ENCODE measurements at places on chromosomes 11 and 22.

DNA sequence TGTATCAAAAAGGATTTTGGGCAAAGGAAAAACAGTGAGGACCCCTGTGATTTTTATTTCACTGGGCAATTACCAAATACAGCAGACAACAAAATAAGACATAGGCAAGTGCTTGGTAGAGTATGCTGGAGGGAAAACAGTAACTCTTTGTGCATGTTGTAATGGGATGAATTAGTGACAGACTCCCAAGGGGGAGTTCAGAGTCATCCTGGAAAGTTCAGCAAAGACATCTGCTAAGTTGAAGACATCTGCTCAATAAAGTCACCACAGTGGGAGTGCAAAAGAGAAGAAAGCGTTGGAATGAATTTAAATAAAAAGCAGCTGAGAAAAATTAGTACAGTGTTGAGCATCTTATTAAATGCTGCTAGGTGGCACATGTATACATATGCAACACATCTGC lies 378.8 kb upstream of the ISX start:
- DNase-seq, result no peak

GRCh38 chr11:44324749-44325525 lies 15.0 kb upstream of the ALX4 start:
- DNase-seq, result no peak

- DNase-seq, result no peak
Observed at GRCh38 chr11:101435408-101435973, 148.3 kb downstream of the TRPC6 start.

DNA sequence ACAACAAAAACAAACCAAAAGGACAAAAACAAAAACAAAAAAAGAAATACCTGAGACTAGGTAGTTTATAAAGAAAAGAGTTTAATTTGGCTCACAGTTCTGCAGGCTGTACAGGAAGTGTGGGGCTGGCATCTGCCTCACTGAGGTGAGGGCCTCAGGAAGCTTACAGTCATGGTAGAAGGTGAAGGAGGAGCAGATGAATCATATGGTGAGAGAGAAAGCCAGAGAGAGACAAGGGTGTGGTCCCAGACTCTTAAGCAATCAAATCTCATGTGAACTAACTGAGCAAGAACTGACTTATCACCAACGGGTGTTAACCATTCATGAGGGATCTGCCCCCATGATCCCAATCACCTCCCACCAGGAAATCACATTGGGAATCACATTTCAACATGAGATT lies 58.8 kb upstream of the ZBED5 start:
- DNase-seq, result no peak

DNA sequence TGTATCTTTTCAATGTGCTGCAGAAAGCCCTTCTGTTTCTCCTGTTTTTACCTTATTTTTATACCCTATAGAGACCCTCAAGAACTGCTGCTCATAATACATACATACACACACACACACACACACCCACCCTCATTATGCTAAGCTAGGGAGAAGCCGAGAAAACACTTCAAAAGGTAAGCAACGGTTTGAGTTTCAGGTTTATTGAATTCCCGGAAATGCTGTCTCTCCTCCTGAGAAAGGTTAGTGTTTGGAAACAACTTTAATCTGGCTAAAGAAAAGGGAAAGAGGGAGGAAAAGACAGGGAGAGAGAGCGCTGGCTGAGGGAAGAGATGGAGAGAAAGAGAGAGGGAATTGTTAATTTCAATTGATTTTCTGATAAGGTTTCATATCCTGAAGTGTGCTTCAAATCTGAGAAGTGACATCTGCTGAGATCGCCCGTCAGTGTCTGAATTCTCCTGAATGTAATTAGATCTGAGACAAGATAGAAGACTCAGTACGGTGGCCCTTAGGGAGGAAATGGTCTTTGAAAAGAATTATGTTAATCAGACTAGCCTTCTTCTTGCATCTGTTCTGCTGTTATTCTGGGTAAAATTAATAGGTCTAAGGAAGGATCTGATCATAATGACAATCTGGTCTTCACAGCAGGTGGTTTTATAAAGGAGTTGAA lies 169.1 kb downstream of the NXPE2 start:
- DNase-seq, result no peak

- no peak for DNase-seq
Observed at GRCh38 chr11:114401311-114401710, 845 bp downstream of the RBM7 start.

GRCh38 chr11:8224161-8224591 lies 39.5 kb downstream of the LMO1 start:
- no peak for DNase-seq

DNA sequence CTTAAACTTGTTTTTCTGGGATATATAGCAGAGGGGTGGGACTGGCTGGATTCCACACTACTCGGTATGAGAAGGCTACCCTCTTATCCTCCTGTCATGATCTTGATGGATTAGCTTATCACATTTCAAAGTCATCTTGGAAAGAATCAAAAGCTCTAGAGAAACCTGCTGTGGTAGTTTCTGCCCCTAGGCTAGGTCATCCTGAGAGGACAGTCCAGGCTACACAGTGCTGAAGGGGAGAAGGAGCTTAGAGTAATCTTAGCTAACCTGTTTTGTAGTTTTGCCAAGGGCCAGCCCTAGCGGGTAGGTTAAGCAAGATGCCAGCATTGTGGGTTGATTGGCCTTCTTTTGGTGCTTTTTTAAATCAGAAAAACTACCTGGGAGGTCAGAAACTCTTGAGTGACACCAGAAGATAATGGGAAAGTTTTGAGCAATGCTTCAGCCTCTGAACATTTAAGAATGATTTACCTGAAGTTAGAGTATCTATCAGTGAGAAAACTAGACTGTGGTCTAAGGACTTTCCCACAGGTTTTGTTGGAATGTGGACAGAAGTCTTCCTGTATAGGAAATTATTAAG lies 21.3 kb downstream of the PIWIL4 start:
- no peak for DNase-seq

DNA sequence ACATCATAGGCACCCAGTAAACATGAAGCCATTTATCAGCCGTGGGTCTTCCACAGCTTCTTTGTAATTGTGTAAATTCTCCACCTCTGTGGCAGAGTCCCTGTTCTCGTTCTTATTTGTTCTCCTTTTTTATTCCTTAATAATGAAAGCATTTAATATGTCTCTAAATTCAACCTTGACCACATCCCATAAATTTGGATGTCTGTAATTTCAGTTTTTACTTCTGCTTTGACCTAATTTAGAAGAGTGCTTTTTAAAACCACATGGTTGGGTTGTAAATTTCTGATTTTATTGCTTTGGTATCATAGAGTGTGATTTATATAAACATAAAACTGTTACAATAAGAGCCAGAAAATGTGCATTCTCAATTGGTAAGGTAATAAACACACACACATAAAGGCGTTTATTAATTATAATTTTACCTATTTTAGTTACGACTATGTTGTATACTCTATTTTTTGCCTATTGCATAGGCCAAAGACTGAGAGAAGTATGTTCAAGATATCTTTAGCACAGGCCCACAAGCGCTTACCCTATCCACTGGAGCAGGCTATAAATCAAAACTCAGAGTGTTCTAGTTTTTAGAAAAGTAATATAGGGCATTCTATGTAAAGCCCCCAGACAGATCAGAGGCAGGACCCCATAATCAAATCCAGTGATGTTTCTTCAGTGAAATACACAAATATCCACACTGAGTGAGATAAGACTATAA lies 58.0 kb upstream of the CCND1 start:
- no peak for DNase-seq

DNA sequence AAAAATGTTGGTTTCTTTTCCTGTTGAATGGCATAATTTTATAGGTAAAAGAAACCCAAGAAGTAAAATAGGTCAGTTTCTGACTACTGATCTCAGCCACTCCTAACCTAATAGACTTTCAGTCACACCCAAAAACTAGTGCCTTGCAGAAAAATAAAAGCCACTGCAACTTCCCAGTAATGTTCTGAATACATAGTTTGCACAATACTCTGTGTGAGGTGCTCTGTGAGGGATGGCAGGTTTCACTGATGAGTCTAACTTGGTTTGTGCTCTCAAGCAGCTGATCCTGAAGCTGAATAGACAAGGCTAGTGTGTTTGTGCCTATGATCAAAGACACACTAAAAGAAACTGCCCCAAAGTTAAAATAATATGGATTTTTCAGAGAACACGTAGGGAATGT lies 758.3 kb downstream of the NELL1 start:
- DNase-seq, result no peak

DNA sequence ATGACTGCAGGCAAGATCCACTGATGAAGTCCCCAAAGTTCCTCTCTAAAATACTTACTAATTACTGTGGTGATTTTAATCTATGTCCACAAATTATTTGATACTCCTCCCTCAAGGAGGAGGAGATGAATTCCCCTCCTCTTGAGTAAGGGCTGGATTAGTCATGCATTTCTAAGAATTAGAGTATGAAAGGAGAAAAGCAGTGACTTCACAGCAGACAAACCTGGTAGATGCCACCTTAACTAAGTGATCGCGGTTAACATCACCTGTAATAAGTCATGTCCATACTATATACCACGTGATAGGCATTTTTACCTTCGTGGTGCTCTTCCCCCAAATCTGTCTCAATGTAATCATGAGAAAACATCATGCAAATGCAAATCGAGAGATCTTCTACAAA lies 52.0 kb upstream of the TSPAN18 start:
- DNase-seq, result no peak

DNA sequence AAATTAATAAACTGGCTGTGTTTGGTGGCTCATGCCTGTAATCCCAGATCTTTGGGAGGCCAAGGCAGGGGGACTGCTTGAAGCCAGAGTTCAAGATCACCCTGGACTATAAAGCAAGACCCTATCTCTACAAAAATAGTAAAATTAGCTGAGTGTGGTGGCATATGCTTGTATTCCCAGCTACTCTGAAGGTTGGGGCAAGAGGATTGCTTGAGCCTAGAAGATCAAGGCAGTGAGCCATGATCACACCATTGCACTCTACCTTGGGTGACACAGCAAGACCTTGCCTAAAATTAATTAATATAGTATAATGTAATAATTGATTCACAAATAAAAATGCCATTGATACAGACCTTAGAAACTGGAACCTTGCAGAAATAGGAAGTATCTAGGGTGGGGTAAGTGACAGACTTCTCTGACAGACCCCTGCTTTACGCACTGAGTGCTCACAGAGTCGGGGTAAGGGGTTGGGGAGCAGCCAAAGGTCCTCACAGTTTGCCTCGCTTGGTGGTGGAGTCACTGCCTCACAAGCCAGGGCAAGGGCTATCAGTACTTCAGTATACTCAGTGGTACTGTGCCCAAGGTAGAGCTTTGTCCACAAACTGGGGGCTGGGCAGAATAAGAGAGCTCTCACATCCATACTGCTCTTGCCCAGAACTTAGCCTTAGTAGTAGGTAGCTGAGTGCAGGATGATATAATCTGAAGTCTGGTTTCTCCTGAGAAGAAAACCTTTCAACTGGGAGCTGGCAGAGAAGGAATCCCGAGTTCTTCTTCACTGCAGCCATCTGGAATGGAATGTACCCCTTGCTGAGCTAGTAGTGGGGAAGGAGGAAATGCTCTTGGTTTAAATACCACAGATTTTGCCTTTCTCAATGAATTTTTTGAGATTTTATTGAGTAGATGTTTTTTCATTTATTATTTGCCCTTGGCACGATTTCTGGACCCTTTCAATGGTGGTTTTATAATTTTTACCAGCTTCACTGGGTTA lies 65.5 kb downstream of the EMSY start:
- peak; percentile 33 for DNase-seq

GRCh38 chr11:115652496-115652895 lies 148.3 kb upstream of the CADM1 start:
- DNase-seq, result no peak

DNA sequence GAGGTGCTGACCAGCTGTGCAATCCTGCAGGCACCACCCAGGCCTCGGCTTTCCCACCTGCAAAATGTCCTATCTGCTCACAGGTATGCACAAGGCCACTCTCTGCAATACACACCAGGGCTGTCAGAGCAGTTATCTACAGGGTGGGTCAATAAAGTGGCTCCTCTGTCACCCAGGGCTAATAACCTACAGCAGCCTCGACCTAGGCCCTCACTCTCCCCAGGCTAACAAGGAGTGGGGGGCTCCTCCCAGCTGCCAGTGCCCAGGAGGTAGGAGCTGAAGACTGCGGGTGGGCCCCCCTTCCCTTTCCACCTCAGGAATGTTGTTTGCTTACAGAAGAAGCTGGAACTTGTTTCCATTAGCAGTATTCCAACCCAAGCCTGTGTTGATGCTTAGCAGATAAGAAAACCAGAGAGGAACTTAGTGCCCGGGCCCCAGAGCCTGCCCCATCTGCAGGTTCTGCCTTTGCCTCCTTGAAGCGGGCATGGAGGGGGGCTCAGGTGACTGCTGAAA lies 26.8 kb downstream of the MYH9 start:
- DNase-seq, result no peak

DNA sequence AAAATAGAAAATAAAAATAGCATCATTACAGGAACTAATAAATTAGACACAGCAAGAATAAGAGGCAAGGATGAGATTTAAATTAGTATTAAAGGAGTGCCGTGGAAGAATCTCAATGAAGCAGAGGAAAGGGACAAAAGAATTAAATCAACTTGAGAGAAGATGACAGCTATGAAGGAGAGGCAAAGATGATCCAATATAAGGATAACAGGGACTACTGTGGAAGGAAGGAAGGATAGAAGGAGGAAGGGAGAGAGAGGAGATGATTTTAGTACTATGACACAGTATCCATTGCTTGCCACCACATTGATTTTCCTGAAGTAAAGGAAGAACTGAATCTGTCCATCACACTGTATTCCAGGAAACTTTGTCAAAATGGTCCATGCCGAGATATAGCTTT lies 98.0 kb downstream of the EFCAB6 start:
- no peak for DNase-seq

DNA sequence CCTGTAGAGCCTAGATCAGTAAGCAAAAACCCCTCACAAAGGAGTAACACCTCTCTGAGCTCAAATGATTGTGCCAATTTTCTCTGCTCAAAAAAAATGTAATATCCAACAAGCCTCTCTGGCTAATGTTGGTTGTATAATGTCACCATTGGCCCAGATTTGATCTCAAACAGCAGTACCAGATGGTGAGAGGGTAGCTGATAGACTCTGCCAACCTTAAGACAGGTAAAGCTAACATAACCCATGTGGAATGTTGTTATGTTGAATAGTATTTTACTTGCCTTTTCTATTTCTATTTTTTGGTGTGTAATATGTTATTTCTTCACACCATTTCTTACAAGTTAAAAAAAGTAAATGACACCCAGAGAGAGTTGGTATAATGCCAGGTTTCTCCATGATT lies 166.7 kb upstream of the GUCY1A2 start:
- DNase-seq, result no peak

DNA sequence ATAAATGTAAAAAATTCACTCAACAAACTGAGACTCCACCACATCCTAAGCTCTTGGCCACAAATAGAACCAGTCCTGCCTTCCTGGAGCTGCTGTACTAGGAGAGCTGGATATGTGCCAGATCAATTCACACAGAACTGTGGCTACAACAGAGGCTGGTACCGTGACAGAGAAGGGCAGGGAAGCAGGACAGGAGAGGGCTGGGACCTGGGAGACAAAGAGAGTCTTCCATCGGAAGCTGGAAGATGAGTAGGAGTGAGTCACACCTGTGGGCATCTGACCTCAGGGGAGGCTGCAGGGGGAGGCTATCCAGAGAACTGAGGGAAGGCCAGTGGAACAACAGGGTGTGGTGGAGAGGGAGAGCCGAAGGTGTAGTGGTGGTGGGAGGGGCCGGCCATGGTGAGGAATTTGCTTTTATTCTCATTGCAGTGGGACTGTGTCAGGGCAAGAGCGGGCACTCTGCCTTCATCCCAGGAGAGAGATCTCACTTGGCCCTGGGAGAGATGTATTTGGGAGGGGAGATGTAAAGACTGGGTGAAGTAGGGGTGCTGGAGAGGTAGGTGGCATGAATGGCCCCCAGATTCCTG lies 1.9 kb upstream of the LTBP3 start:
- no peak for DNase-seq
